Progenitor cell of endocrine pancreas (in vitro differentiated cells): ENCODE measurements at places on chromosomes 16 and 17. TPM values are rescaled to one million over a fixed set of nuclear protein-coding genes. Genes with fewer than 3 reads are reported as not detected.

DNA sequence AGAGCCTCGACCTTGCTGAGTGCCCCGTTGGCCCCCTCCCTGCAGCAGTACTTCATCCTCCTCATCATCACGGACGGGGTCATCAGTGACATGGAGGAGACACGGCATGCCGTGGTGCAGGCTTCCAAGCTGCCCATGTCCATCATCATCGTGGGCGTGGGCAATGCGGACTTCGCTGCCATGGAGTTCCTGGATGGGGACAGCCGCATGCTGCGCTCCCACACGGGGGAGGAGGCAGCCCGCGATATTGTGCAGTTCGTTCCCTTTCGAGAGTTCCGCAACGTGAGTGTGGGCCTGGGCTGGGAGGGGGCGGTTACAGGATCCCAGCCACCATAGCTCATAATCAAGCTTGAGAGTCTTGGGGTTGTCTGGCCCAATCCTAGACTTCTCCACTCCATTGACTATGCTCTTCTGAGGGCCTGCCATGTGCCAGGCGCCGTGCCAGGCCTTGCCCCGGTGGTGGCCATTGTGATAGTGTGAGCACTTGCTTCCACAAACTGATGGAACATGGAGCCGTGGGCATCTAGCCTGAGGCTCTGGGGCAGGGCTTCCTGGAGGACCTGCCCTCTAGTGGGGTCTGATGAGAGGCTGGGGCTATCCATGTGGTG is 39.7 kb downstream of the PSME3IP1 start:
- H3K4me3 ChIP-seq = no peak overlapping the region
- H3K4me1 ChIP-seq = peaks cover 3% of the 10 kb centered on the region
- DNase-seq = no peak
- no peaks in the 10 kb centered on the region for H3K27me3 ChIP-seq

DNA sequence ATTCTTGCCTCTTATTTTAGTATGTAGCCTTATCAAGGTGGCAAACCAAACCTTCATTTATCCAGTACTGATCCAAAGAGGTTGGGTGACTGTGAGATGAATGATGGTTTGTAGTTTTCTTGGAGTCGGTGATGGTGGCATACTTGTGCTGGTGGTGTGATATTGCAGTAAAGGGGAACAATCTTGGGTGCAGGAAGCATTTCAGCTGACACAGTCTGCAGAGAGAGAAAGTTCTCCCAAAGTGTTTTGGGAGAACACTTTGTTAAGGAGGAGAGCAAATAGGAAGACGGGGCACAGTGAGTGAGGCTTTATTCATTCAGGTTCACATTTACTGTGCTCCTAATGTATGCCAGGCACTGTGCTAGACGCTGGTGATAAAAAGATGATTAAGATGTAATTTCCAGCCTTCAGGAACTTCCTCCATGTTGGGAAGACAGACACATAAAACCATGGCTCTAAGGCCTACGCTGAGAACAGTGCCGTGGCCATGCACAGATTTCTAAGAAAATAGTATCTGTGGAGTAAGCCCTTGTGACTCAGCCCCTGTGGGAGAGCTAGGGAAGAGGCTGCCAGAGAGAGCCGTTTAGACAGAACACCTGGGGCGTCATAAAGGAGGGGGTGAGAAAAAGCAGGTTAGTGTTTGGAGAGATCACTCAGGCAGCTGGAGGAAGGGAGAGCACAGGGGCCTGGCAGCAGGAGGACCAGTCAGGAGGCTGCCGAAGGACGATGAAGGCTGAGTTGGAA is 13.8 kb downstream of the HEATR3 start:
- H3K36me3 ChIP-seq = peaks cover 18% of the 10 kb centered on the region
- no peak overlapping the region for H3K4me3 ChIP-seq
- H3K4me1 ChIP-seq = no peaks in the 10 kb centered on the region
- no peak for DNase-seq
- no peaks in the 10 kb centered on the region for H3K27me3 ChIP-seq

DNA sequence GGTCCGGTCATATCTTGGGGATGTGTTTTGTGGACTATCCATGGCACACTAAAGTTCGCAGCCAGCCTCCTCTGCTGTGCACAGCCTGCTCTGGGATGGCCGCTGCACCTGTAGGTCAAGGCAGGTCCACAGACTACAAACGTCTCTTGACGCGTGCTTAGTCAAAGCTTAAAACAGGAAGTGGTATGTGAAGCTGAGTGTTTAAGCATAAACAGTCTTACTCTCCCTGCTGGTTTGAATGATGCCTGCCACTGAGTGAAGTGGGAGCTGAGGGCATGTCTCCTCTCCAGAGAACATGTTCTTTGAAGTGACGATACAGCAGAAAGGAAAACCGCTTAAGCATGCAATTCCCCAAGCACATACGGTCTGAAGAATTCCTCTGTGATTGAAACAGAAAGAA is 365.6 kb downstream of the SLC39A11 start:
- H3K27me3 ChIP-seq = peaks cover 39% of the 10 kb centered on the region
- H3K27ac ChIP-seq = no peak overlapping the region
- H3K36me3 ChIP-seq = no peaks in the 10 kb centered on the region
- DNase-seq = no peak
- peaks cover 6% of the 10 kb centered on the region for H3K4me1 ChIP-seq

DNA sequence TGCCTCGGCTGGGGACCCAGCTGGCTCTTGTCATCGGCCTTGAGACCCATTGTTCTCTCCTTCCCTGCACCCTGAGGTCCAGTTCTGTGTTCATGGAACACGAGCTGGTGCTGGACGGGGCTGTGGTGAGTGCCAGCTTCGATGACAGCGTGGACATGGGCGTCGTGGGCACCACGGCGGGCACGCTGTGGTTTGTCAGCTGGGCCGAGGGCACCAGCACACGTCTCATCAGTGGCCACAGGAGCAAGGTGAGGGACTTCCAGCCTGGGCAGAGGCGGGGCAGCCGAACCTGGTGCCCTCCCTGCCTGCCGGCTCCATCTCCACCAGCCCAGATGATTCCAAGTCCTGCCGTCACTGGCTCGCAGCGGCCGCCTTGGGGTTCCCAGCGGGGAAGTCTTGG is 5.3 kb upstream of the RHOT2 start:
- H3K4me3 ChIP-seq = no peak overlapping the region
- no peaks in the 10 kb centered on the region for H3K4me1 ChIP-seq
- H3K36me3 ChIP-seq = peaks cover 1% of the 10 kb centered on the region
- H3K27ac ChIP-seq = no peak overlapping the region
- no peaks in the 10 kb centered on the region for H3K27me3 ChIP-seq

- H3K4me3 ChIP-seq = no peak overlapping the region
- no peak overlapping the region for H3K27ac ChIP-seq
- H3K4me1 ChIP-seq = peaks cover 4% of the 10 kb centered on the region
- no peak for DNase-seq
- no peaks in the 10 kb centered on the region for H3K27me3 ChIP-seq
Observed at GRCh38 chr17:13728781-13729180, 127.1 kb upstream of the HS3ST3A1 start.

DNA sequence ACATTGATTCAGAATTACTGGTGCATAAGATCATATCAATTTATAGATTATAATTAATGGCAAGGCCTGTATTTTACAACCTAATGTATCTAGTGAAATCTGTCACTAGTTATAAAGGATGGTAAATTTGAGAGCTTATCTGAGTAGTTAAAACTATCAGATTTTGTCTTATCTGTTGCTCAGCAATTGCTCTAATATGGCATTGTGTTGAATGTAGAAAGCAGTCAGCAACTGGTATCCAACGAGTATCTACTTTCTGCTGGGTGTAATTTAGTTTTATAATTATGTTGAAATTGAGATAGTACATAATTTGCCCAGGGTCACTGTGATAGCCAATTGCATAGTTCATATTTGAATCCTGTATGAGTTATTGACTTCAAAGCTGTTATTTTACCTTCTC is 1005.7 kb downstream of the CDH11 start:
- no peak for DNase-seq
- no peaks in the 10 kb centered on the region for H3K4me1 ChIP-seq
- no peaks in the 10 kb centered on the region for H3K27me3 ChIP-seq
- H3K36me3 ChIP-seq = no peaks in the 10 kb centered on the region

GRCh38 chr17:69999253-69999652 is 75.8 kb upstream of the KCNJ16 start:
- no peaks in the 10 kb centered on the region for H3K27me3 ChIP-seq
- no peak for DNase-seq
- no peak overlapping the region for H3K27ac ChIP-seq
- no peaks in the 10 kb centered on the region for H3K4me1 ChIP-seq
- H3K36me3 ChIP-seq = no peaks in the 10 kb centered on the region
- H3K4me3 ChIP-seq = no peak overlapping the region

The PRR29 gene
- 2.8 and 3.7 TPM in 2 replicates for total RNA-seq

The CD7 gene
- total RNA-seq = 0.31 and 0.46 TPM in 2 replicates
